ENCODE measurements at places on chromosomes 16 and 17.
A peak's percentile ranks its signal among the peaks of the same experiment; 100 is the strongest.

DNA sequence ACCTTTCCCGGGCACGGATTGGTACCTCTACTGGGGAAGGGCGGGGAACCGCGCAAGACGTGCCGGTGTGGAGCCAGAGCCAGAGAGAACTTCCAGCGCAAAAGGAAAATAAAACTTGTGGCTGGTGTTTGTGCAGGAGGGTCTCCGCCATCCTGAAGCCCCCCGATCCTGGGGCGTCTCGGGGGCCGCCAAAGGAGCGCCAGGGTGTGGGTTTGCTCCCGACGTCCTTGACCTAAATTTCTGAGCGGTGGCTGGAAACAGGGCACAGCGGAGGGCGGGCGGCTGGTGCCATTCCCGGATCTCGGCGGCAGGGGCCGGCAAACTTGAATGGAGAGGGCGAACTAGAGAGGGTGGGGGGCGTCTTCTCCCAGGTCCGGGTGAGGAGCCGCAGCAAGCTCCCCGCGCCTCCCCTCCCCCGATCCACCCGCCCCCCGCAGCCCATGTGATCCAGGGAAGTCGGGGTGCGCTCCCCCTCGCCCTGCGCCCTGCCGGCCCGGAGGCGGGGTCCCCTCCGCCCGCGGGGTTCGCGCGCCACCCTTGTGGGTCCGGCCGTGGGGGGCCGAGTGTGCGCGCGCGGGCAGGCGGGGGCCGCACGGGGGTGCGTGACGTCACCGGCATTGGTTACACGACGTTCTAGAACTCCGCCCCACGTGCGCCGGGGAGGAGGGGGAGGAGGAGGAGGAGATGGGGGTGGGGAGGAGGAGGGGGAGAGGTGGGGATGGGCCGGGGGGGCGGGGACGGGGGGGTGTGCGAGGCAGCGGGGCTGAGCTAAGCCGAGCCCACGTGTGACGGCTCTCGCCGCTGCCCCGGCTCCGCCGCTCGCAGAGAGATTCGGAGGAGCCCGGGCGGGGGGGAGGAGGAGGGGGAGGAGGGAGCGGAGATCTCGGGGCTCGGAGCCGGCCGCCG, at the start of gene MSI2:
Gene MSI2, plus strand, starts transcription at position 748 of the 906 bp plus-strand sequence. CDS start 220 bp downstream, outside the sequence.
- peak; percentile 61 for DNase-seq

DNA sequence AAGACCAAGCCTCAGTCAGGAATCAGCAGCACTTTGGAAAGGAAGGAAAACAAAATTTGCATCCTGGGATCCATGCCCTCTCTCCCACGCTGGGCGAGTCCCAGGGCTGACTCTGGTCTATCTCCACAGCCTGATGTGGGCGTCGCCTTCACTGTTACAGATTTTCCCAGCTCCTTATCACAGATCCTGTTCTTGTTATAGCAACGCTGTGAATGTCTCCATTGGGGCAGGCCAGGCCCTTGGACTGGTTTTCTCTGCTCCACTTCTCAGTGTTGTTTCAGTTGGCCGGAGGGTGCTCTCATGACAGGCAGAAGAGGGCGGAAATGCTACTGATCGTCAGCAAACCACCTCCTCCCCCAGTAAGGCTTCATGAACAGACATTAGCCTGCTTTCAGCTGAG, 127.9 kb upstream of the CDH11 start:
- DNase-seq, result no peak

- no peak for DNase-seq
These were observed 14.0 kb downstream of the MYO1D start for GRCh38 chr17:32862940-32863339.

GRCh38 chr16:9836118-9836736, 346.0 kb downstream of the GRIN2A start:
- no peak for DNase-seq

DNA sequence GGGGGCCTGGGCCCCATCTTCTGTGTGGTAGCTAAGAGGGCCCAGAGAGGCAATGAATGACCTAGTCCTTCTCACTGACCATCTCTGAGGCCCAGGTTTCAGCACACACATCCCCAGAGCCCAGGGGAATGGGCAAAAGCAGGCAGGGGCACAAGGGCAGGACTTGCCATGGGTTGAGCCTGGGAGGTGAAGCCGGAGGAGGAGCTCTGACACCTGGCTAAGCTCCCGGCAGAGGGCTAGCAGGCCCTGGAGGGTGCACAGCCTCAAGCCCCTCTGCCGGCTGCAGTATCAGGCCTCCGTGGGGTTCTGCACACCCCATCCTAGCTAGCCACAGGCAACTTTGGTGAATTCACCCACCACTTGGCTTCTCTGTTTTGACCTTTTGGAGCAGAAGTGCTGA, 5.3 kb downstream of the SRCIN1 start:
- DNase-seq, result no peak
